Neural progenitor cell (in vitro differentiated cells): ENCODE measurements at places on chromosomes 12 and 14.

GRCh38 chr12:68356060-68356695 is 24.0 kb upstream of the MDM1 start:
- DNase-seq = no peak

GRCh38 chr12:66573605-66574004 is 105.3 kb downstream of the GRIP1 start:
- no peak for DNase-seq

DNA sequence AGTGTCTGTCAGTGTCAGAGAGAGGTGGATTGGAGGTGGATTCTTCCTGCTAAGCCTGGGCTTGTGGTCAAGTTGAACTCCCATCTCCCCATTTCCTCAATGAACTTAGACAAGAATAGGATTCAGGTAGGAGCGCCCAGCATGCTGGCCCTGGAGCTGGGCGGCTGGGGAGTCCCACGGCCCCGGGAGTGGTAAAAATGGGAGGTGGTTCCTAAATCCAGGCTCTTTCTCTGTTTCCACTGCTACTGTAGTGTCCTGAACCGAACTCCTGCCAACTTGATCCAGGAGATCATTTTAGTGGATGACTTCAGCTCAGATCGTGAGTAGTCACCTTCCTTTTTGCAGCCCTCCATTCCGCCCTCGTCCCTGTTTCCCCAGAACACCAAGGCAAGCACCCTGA is 65.1 kb downstream of the GALNT16 start:
- DNase-seq = no peak

DNA sequence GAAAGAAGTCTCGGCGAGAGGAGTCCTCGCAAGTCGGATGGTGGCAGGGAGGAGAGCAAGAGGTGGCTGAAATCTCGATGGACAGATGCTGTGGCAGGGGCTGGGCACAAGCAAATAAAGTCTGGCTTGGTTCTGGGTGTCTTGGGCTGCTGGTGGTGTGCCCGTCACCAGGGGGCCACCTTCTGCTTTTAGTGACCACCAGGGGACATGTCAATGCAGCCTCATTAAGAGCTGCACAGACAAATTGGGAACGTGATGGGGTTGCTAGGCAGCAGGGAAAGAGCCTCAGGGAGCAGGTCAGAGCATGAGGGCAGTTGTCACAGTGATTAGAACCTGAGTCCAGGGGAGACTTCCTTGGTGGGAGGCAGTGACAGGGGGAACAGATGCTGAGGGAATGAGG is 44.0 kb downstream of the LRRC74A start:
- peak; percentile 58 for DNase-seq

DNA sequence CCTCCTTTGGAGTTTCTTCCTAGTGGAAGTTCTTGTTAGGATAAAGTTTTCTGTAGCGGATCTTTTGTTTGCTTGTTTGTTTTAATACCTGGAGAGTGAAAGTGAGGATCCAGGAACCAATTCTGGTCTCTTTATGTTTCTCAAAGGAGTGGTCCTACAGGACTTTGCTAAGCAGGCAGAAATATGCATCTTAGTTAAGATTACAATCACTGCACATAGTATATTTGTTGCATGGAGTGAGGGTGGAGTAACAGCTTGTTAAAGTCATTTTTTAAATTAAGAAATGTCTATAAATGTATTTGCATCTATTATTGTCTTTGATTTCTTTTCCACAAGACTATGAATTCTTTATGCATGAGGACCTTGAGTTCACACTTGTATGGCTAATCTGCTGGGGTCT is 76.7 kb downstream of the DRAM1 start:
- no peak for DNase-seq

GRCh38 chr12:45893240-45893639 is 97.1 kb downstream of the SCAF11 start:
- DNase-seq = peak; percentile 73

DNA sequence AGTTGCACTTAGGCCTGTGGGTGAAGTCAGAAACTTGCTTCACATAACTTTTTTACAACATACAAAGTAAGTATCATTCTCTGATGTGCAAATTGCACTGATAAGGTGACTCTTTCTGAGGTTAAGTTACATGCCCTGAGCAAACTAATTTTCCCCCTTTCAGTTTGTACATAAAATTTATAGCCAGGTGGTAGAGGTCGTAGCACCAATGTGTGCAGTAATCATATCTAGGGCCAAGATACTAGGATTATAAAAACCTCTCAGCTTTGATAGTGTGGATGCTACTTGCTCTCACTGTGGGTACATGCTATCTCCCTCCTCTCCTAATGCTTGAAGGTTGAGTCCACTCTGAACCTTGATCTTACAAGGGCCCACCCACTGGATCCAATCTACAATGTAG is 130.7 kb upstream of the CPNE8 start:
- no peak for DNase-seq

GRCh38 chr14:95679148-95679815 is 6.9 kb upstream of the TCL1B start:
- no peak for DNase-seq

- no peak for DNase-seq
Measured at GRCh38 chr12:121288158-121288845, 8.2 kb downstream of the CAMKK2 start.
